ENCODE measurements at places on chromosomes 5 and 9. TPM values are rescaled to one million over a fixed set of nuclear protein-coding genes. Genes with fewer than 3 reads are reported as not detected.

- DNase-seq = no peak
Observed at GRCh38 chr5:115069087-115069968, 100.4 kb downstream of the TRIM36 start.

DNA sequence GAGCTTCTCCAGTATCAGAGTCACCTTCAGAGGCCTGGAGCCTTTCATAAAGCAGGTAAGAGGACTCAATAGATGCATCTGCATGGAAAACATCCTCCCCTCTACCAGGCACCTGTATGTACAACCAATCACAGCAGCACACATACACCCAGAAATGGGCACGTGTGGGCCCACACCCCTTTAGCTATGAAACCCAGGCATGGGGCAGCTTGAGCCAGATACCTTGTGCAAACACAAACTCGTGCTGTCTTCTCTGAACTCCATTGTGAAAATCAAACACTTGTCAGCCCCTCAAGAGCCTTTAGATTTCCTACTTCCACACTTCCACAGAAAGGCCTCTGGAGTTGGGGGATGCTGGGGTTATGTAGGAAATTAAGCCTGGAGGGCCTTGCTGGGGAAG is 1.1 kb upstream of the CSF2 start:
- no peak for DNase-seq

- no peak for DNase-seq
Observed at GRCh38 chr5:113693701-113694100, 180.2 kb downstream of the YTHDC2 start.

DNA sequence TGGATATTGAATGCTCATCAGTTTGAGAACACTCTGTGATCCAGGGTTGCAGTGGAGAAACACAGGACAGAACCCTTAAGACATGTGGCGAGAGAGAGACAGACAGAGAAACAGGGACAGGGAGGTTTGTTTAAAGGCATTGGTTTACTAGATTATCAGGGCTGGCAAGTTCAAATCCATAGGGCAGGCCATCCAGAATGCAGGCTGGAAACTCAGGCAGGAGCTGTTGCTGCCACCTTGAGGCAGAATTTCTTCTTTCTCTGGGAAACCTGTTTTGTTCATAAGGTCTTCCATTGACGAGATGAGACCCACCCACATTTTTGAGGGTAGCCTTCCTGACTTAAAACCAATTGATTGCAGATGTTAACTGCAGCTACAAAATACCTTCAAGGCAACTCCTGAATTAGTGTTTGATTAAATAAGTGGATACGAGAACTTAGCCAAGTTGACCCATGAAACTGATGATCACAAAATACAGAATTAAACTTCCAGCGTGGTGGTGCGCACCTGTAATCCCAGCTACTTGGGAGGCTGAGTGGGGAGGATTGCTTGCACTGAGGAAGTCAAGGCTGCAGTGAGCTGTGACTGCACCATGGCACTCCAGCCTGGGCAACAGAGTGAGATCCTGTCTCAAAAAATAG is 55.9 kb downstream of the NSUN2 start:
- DNase-seq = peak; percentile 20

The CYLC2 gene
- polyA plus RNA-seq = not detected

GRCh38 chr5:11898787-11899186 is 5.5 kb downstream of the CTNND2 start:
- no peak for DNase-seq

- DNase-seq = no peak
Observed at GRCh38 chr9:132768932-132769905, 99.0 kb downstream of the GTF3C4 start.

GRCh38 chr9:129669141-129669718 is 3.8 kb downstream of the PRRX2 start:
- DNase-seq = peak; percentile 26

The SPAAR gene
- polyA plus RNA-seq = 0.23 TPM

The SLC36A2 gene
- not detected for polyA plus RNA-seq

- DNase-seq = no peak
Observed at GRCh38 chr5:149379177-149379761, at the start of gene IL17B. Gene IL17B, minus strand, starts transcription at chr5:149379292. Its CDS starts 67 bp downstream, at chr5:149379225.

DNA sequence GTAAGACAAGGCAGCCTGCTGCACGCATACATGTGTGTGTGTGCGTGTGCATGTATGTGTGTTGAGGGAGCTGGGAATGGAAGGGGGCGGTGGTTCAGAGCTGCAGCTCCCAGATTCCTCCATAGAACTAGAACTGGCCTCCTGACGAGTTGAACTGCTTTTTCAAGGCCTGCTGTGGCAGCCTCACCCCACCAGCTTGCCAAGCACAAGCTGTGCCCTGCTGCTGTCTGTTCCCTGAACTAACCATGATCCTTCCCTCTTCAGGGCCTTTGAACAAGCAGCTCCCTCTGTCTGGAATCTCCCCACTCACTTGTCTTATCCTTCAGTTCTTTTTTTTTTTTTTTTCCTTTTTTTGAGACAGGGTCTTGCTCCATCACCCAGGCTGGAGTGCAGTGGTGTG is 22.6 kb downstream of the LRSAM1 start:
- no peak for DNase-seq

DNA sequence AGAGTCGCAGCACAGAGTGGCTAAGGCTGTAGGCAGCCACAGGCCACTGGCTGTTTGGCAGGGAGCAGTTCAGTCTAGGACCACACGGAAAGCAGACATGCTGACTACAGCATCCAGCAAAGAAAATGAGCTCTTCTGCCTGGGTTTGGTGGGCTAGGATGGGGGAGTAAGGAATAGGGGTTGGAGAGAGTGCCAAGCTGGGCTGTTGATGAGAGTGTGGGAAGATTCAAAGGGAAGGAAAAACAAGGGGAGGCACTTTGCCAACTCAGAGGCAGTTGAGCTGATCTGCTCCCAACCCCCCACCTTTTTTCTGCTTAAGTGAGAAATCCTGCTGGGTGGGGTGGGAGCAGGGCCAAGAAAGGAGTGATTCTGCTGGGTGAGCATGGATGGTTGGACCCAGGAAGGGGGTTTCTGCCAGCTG is 35.9 kb downstream of the SVEP1 start:
- no peak for DNase-seq

GRCh38 chr5:128836571-128836970 is 128.7 kb upstream of the SLC27A6 start:
- no peak for DNase-seq

The NEURL1B gene
- 2.3 TPM for polyA plus RNA-seq

The CEL gene
- polyA plus RNA-seq = 0.49 TPM

The MLANA gene
- polyA plus RNA-seq = not detected

The GTF2H2 gene
- polyA plus RNA-seq = 2.5 TPM

GRCh38 chr9:111037356-111037707 is 938 bp downstream of the LPAR1 start:
- no peak for DNase-seq

DNA sequence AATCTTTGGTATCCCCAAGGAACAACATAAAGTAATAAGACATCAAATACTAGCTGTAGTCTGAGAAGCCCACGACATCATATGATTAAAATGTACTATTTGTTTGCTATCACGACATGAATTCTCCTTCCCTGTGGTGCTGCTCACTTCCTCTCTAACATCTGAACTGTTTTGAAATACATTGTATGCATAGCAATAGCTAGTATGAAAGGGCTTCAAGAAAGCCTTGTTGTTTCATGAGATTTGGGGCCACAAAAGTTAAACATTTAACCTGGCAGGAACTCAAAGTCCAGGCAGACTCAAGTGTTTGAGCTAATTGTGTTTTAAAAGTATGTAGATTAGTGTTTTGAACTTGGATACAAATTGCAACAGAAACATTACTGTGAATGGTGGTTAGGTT is 237.4 kb upstream of the PTGER4 start:
- DNase-seq = no peak

GRCh38 chr5:12354686-12355085 is 450.4 kb upstream of the CTNND2 start:
- no peak for DNase-seq

- DNase-seq = no peak
Observed at GRCh38 chr5:40080191-40080590, 599.5 kb upstream of the PTGER4 start.

- no peak for DNase-seq
Observed at GRCh38 chr9:120928483-120929228, 2.1 kb upstream of the TRAF1 start.

The MELK gene
- polyA plus RNA-seq = 21.2 TPM

- no peak for DNase-seq
Observed at GRCh38 chr9:16824545-16825330, 45.7 kb downstream of the BNC2 start.

- peak; percentile 76 for DNase-seq
Observed at GRCh38 chr5:154857530-154858296, 714 bp upstream of the CNOT8 start.

DNA sequence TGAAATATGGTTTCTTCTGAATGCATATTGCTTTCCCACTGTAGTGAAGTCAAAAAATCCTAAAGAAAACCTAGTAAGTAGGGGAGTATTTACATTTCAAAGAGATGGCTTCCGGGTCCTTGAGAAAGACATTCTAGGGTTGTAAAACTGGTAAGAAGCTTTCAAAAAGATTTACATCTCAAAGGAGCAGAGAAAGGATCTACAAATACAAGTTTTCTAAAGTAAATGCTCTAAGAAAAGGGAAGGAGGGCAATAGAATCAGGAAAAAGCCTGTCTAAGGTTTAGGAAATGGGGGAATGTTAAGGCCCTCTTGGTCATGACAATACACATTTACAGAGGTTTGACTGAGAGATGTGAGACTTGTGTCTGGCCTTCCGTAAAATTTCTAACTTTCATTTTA is 16.7 kb upstream of the TRPC7 start:
- DNase-seq = no peak

DNA sequence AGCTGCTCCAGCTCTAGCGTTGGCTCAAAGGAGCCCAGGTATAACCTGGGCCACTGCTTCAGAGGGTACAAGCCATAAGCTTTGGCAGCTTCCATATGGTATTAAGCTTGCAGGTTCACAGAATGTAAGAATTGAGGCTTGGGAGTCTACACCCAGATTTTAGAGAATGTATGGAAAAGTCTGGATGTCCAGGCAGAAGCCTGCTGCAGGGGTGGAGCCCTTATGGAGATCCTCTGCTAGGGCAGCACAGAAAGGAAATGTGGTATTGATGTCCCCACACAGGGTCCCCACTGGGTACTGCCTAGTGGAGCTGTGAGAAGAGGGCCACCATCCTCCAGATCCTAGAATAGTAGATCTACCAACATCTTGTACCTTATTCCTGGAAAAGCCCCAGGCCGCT is 626.9 kb downstream of the MAT2B start:
- no peak for DNase-seq

DNA sequence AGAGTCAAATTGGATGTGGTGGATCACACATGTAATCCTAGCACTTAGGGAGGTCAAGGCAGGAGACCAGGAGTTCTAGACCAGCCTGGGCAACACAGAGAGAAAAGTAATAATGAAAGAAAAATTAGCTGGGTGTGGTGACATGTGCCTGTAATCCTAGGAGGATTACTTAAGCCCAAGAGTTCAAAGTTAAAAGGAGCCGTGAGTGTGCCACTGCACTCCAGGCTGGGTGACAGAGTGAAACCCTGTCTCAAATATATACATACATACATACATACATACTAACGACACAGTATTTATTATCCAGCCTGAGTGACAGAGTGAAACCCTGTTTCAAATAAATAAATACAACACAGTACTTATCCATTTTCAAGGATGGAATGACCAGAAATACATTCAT is 180.3 kb downstream of the BNC2 start:
- DNase-seq = no peak

GRCh38 chr5:377326-377981 is 55.9 kb downstream of the AHRR start:
- no peak for DNase-seq

The DENND1A gene
- 24.0 TPM for polyA plus RNA-seq

The KIF12 gene
- polyA plus RNA-seq = 0.07 TPM

GRCh38 chr5:89421035-89421434 is 538.1 kb upstream of the MEF2C start:
- no peak for DNase-seq

- DNase-seq = no peak
Observed at GRCh38 chr5:81544351-81545018, 150.6 kb upstream of the ACOT12 start.

DNA sequence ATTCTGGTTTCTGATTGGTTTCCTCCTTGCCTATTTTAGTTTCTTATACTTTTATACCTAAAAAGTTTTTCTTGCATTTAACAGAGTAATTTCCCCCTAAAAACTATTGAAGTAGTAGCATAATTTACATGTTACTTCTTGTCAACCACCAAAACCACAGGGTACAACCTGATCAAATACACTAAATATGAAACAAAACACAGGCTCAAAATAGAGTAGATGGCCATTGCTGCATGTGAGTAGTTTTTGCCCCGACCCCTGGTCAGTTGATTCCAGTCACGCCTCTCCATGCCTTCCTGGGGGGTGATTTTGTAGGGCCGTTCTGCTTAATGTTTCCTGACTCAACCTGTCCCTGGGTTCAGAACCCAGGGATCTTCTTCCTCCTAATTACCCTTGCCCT is 101.8 kb downstream of the TLE4 start:
- no peak for DNase-seq

- no peak for DNase-seq
Observed at GRCh38 chr5:133203317-133204305, 151.8 kb downstream of the HSPA4 start.

DNA sequence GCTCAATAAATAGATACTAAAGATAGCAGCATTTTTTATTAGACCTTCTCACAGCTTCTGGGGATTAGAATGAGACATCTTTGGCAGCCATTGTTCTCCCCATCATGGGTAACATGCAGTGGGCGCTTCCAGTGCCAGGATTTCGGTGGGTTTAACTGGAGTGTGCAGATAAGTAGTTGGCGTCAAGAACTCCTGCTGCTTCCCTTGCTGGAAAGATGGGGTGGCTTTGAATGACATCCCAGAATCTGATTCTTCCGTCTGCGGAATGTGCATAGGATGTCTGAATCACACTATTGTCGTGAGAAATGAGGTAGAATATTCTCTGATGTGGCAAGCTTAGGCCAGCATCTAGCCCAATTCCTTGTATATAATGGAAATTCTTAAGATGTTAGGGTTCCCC is 7.3 kb downstream of the SFXN1 start:
- no peak for DNase-seq

The IFNA21 gene
- not detected for polyA plus RNA-seq

DNA sequence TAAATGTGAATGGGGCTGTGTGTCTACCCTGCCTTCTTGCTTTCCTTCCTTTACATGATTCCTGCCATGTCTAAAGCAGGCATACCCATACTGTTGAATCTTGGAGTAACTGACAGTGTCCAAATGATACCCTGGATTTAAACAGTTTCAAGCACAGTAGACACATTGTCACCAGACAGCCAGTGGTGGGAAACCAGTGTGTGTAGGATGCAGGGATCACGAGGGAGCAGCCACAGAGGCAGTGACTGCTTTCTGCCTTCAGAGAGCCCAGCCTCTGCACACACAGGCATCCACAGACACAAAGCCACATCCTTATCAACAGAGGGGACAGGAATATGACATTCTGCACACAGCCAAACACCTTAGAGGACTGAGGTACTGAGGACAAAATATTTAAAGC is 184.2 kb upstream of the TBCA start:
- DNase-seq = no peak

The PCDHGA6 gene
- 4.3 TPM for polyA plus RNA-seq

DNA sequence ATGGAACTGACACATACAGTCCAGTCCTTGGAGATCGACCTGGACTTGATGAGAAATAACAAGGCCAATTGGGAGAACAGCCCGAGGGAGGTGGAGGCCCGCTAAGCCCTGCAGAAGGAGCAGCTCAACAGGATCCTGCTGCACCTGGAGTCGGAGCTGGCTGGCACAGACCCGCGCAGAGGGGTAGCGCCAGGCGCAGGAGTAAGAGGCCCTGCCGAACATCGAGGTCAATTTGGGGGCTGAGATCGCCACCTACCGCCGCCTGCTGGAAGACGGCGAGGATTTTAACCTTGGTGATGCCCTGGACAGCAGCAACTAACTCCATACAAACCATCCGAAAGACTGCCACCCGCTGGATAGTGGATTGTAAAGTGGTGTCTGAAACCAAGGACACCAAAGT is 1610.1 kb upstream of the ACO1 start:
- no peak for DNase-seq

The NTNG2 gene
- polyA plus RNA-seq = 0.44 TPM

- DNase-seq = no peak
Observed at GRCh38 chr9:127534931-127535330, 77.1 kb upstream of the STXBP1 start.

All from BJ (cell line).